Naive thymus-derived CD4-positive, alpha-beta T cell (primary cell): ENCODE measurements at places on chromosomes 3 and 15. TPM values are rescaled to one million over a fixed set of nuclear protein-coding genes. Genes with fewer than 3 reads are reported as not detected.

The RBP2 gene
- not detected in 2 replicates for total RNA-seq

The TGM4 gene
- not detected for total RNA-seq

The CASR gene
- total RNA-seq: 0.02 TPM in 1 of 2 replicates, not detected in the other

The TEX55 gene
- not detected for total RNA-seq

The HEG1 gene
- 20.0 TPM for total RNA-seq

DNA sequence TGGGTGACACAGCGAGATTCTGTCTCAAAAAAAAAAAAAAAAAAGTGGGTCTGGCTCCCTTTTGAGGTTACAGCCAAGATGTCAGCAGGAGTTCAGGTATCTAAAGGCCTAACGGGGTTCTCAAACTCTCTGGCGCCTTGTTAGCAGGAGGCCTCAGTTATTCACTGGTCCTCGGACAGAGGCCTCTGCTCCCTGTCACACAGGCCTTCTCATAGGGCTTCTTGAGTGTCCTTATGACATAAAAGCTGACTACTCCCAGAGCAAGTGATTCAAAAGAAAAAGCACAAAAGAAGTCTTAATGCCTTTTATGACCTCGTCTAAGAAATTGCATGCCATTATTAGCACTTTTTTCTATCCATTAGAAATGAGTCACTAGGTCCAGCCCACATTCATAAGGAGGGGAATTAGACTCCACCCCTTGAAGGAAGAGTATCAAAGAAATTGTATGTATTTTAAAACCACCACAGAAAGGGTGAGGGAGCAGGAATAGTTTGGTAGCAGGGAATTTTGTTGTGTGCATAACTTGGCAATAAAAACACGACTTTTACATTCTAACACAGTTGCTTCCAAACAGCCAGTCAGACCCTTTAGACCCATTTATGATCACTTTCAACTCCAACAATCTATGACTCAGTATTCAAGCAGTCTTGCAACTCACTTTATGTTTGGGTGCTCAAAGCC, 90.3 kb downstream of the MEX3B start:
- no peak overlapping the region for H3K4me3 ChIP-seq
- DNase-seq: no peak
- no peaks in the 10 kb centered on the region for H3K4me1 ChIP-seq

- H3K4me3 ChIP-seq: no peak overlapping the region
- H3K36me3 ChIP-seq: no peaks in the 10 kb centered on the region
- no peak for DNase-seq
- no peaks in the 10 kb centered on the region for H3K27me3 ChIP-seq
- no peaks in the 10 kb centered on the region for H3K4me1 ChIP-seq
- no peak overlapping the region for H3K27ac ChIP-seq
Measured at GRCh38 chr3:122956693-122957455, 70.7 kb downstream of the SEMA5B start.

- no peak overlapping the region for H3K27ac ChIP-seq
- no peaks in the 10 kb centered on the region for H3K4me1 ChIP-seq
- no peaks in the 10 kb centered on the region for H3K36me3 ChIP-seq
- H3K27me3 ChIP-seq: no peaks in the 10 kb centered on the region
Measured at GRCh38 chr3:6260551-6261191, 600.2 kb upstream of the GRM7 start.

GRCh38 chr3:147119346-147119745, 287.0 kb downstream of the ZIC4 start:
- no peaks in the 10 kb centered on the region for H3K27me3 ChIP-seq
- DNase-seq: no peak
- no peak overlapping the region for H3K4me3 ChIP-seq
- no peak overlapping the region for H3K27ac ChIP-seq
- no peaks in the 10 kb centered on the region for H3K4me1 ChIP-seq
- no peaks in the 10 kb centered on the region for H3K36me3 ChIP-seq

GRCh38 chr3:78683284-78683683, 1084.5 kb downstream of the ROBO1 start:
- DNase-seq: no peak
- H3K36me3 ChIP-seq: no peaks in the 10 kb centered on the region
- no peak overlapping the region for H3K4me3 ChIP-seq
- H3K27ac ChIP-seq: no peak overlapping the region
- H3K4me1 ChIP-seq: no peaks in the 10 kb centered on the region

DNA sequence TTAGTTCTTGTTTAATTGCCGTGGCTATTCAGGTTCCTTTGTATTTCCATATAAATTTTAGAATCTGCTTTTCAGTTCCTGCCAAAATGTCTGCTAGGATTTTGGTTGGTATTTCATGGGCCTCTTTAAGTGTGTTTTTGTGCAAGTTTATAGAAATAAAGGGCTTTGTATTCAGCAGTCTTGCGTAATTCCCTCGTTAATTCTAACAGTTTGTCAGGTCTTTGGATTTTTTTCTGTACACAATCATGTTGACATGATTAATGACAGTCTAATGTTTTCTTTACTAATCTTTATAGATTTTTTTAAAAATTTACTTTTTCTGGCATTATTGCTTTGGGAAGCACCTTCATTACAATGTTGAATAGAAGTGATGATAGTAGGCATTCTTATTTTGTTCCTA, 120.9 kb downstream of the NEK11 start:
- no peak overlapping the region for H3K4me3 ChIP-seq
- no peak overlapping the region for H3K27ac ChIP-seq
- no peaks in the 10 kb centered on the region for H3K27me3 ChIP-seq
- DNase-seq: no peak

- H3K4me3 ChIP-seq: no peak overlapping the region
- peaks cover 26% of the 10 kb centered on the region for H3K4me1 ChIP-seq
- no peak overlapping the region for H3K27ac ChIP-seq
- no peak for DNase-seq
Measured at GRCh38 chr15:72786676-72787345, 3.3 kb upstream of the ADPGK start.

- H3K4me1 ChIP-seq: no peaks in the 10 kb centered on the region
- no peak overlapping the region for H3K4me3 ChIP-seq
- H3K27me3 ChIP-seq: peaks cover 5% of the 10 kb centered on the region
Measured at GRCh38 chr15:63050731-63051155, 8.2 kb downstream of the TPM1 start.

DNA sequence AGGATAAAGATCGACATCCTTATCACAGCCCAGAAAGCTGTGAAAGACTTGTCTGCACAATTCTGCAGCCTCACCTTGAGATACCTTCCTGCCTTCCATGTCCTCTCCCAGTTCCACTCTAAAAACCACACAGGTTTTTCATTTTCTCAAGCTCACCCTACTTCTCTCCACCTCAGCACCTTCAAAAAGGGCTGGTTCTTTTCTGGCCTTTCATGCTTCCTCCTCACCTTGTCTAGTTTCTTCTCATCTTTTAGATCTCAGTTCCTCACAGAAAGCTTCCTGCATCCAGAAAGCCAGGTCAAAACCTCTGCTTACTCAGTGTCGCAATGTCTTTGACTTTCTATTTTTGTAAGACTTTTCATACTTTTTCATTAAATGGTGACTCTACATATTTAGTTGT, 140.2 kb upstream of the STT3B start:
- no peak overlapping the region for H3K27ac ChIP-seq
- no peaks in the 10 kb centered on the region for H3K4me1 ChIP-seq
- no peaks in the 10 kb centered on the region for H3K36me3 ChIP-seq
- H3K4me3 ChIP-seq: no peak overlapping the region

DNA sequence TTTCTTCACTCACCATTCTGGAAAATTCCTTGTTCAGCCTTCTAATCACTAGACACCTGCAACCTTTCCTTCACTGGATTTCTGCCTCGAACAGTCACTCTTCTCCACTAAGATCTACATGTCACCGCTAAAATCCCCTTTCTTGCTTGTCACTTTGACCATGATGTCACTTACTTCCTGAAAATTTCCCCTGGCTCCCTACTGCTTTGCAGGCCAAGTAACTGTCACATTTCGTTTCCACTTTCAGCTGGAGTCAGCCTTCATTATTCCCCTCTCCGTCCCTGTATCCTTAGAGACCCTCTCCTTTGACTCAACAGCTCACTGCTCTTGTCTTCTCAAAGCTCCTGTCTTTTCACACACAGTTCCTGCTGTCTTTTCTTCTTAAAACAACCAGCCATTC, 15.9 kb downstream of the CHL1 start:
- H3K36me3 ChIP-seq: no peaks in the 10 kb centered on the region
- H3K27ac ChIP-seq: no peak overlapping the region
- H3K4me1 ChIP-seq: no peaks in the 10 kb centered on the region
- DNase-seq: no peak

GRCh38 chr3:197298945-197299854, 788 bp upstream of the DLG1 start:
- H3K4me3 ChIP-seq: peak overlapping the region; percentile 86
- peaks cover 5% of the 10 kb centered on the region for H3K4me1 ChIP-seq
- H3K36me3 ChIP-seq: peaks cover 8% of the 10 kb centered on the region
- H3K27ac ChIP-seq: peak overlapping the region; percentile 79

GRCh38 chr15:35963326-35963725, 417.4 kb upstream of the DPH6 start:
- no peak for DNase-seq
- no peak overlapping the region for H3K27ac ChIP-seq
- H3K27me3 ChIP-seq: no peaks in the 10 kb centered on the region
- no peak overlapping the region for H3K4me3 ChIP-seq
- no peaks in the 10 kb centered on the region for H3K36me3 ChIP-seq

DNA sequence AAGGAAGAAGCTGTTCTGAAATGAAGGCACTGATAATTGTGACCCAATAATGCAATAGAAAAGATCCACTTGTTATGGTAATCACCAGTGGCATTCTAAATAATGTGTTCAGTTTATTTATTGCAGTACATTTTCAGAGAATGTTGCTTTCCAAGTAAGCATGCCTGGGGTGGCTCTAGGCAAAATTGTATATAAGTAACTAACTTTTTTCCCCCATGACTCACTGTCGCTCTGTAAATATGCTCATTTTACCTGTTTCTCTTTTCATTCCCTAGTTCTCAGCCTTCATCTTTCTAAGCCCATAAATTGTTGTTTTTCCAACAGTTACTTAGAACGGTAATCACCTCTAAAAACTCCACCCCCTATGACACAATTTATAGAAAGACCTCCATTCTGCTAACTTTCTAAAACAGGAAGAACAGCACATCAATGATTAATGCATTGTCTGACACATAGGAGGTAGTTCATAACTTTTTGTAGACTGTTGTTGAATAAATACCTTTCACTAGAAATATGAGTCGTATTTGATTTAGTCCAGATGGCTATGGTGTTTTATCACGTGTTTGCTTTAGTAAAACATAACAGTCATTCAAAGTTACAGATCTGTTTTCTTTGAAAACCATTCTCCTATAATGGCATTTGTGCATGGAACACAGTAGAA, 143.1 kb downstream of the LSAMP start:
- H3K27ac ChIP-seq: no peak overlapping the region
- H3K4me1 ChIP-seq: no peaks in the 10 kb centered on the region
- H3K4me3 ChIP-seq: no peak overlapping the region
- DNase-seq: no peak
- no peaks in the 10 kb centered on the region for H3K36me3 ChIP-seq
- no peaks in the 10 kb centered on the region for H3K27me3 ChIP-seq

DNA sequence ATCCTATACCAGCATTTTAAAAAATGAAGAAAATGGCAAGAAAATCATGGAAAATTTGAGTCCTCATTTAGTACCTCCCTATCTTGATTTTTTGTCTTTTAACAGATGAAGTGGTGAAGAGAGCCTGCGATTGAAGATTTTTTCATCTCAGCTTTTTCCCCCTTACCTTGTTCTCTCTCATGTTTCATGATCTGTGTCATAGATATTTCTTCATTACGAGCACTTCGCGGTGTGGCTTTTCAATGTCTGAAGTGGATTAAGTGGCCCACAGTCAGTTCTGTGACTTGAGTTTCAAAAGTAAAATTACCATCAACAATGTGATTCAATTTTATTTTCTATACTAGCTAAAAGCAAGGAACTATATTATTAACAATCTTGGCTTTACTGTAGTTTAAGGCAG, 147.2 kb downstream of the FNDC3B start:
- no peak for DNase-seq
- no peaks in the 10 kb centered on the region for H3K27me3 ChIP-seq
- H3K27ac ChIP-seq: no peak overlapping the region
- H3K4me1 ChIP-seq: no peaks in the 10 kb centered on the region
- H3K4me3 ChIP-seq: no peak overlapping the region

DNA sequence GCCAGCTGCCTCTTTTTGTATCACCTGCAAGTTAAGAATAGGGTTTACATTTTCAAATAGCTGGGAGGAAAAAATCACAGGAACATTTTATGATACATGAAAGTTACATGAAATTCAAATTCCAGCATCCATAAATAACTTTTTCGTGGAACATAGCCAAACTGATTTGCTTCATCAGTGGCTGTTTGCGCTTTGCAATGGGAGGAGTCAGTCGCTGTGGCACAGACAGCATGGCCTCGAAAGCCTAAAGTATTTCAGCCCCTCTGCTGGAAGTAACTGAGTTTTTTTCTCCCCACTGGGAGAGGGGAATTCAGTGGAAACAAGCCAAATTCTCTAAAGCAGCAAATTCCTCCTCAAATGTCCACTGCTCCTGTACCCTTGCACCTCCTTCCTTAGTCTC, 271.9 kb downstream of the SUCLG2 start:
- no peak for DNase-seq
- H3K36me3 ChIP-seq: peaks cover 18% of the 10 kb centered on the region
- H3K4me1 ChIP-seq: no peaks in the 10 kb centered on the region
- H3K27me3 ChIP-seq: no peaks in the 10 kb centered on the region

- no peaks in the 10 kb centered on the region for H3K27me3 ChIP-seq
- no peaks in the 10 kb centered on the region for H3K36me3 ChIP-seq
- no peak for DNase-seq
- H3K27ac ChIP-seq: no peak overlapping the region
Measured at GRCh38 chr15:49946681-49947080, 172.4 kb downstream of the ATP8B4 start.

DNA sequence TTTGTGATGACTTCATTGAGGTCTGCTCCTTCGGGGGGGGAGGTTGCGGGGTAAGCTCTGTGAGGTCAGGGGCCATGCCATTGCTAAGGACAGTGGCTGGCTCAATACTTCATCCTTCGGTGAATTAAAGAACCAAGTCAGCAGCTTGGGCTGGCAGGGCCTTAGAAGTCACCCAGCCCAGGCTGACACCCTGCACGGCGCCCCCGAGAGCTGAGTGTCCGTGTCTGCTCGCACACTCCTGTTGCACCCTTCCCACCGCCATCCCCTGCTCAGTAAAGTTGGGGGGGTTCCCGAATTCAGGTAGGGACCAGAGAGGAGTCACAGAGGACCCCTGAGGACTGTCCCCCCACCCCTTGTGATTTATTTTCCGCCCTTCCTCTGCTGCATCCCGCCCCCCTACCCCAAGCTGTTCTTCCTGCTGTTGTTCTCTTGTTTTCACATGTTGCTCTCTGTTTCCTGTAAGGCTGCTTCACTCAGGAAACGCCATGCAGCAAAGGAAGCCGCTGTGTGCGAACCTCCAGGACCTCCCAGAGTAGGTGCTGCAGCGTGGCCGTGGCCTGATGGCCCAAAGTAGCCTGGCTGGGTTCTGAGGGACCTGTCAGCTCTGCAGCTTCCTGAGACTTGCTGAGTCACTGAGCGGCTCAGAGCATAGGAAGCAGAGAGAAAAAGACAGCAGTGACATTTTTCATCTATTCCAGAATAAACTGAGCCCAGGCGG, 14.4 kb downstream of the EFCC1 start:
- H3K27me3 ChIP-seq: no peaks in the 10 kb centered on the region
- peaks cover 26% of the 10 kb centered on the region for H3K4me1 ChIP-seq
- H3K4me3 ChIP-seq: peak overlapping the region; percentile 41
- no peaks in the 10 kb centered on the region for H3K36me3 ChIP-seq
- peak overlapping the region; percentile 75 for H3K27ac ChIP-seq

- H3K4me3 ChIP-seq: no peak overlapping the region
- H3K27ac ChIP-seq: no peak overlapping the region
- peaks cover 18% of the 10 kb centered on the region for H3K4me1 ChIP-seq
- no peaks in the 10 kb centered on the region for H3K36me3 ChIP-seq
- peak; percentile 32 for DNase-seq
Measured at GRCh38 chr15:68210821-68211655, 5.9 kb upstream of the CALML4 start.

GRCh38 chr3:64473466-64473865, 214.3 kb downstream of the ADAMTS9 start:
- no peak for DNase-seq
- H3K4me1 ChIP-seq: no peaks in the 10 kb centered on the region
- H3K36me3 ChIP-seq: no peaks in the 10 kb centered on the region
- H3K4me3 ChIP-seq: no peak overlapping the region
